ENCODE measurements at places on chromosomes 16 and 17.

- DNase-seq = no peak
Observed at GRCh38 chr17:17125136-17126084, 80.7 kb downstream of the PLD6 start.

GRCh38 chr17:74078363-74078941 lies 125.0 kb upstream of the RPL38 start:
- no peak for DNase-seq

DNA sequence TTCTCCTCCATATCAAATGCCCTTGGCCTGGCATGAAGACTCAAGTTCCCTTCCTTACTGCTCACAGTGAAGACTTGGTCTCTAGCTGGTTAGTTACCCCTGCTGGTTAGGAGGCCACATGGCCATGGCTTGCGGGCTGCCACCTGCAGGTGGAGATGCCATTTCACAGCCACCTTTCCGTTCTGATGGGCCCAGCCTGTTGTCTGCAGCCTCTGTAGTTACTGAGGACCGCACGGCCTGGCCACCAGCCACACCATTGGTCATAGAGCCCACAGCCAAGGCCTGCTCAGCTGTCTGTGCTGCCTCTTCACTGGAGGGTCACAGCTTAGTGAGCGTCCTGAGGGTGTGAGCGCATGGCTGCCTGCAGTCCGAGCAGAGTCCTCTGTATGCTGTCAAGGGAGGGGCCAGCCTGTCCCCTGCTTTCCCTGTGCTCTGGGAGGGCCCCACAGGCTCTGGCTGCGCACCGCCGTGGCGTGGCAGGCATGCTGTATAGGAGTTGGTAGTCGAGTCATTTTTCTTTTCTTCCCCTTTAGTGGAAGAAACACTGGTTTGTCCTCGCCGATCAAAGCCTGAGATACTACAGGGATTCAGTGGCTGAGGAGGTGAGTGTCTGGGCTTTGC lies 59.2 kb downstream of the PLD6 start:
- no peak for DNase-seq

- DNase-seq = no peak
Observed at GRCh38 chr17:62628831-62629555, 1.5 kb downstream of the MRC2 start.
